ENCODE measurements at places on chromosomes 11 and 22.

DNA sequence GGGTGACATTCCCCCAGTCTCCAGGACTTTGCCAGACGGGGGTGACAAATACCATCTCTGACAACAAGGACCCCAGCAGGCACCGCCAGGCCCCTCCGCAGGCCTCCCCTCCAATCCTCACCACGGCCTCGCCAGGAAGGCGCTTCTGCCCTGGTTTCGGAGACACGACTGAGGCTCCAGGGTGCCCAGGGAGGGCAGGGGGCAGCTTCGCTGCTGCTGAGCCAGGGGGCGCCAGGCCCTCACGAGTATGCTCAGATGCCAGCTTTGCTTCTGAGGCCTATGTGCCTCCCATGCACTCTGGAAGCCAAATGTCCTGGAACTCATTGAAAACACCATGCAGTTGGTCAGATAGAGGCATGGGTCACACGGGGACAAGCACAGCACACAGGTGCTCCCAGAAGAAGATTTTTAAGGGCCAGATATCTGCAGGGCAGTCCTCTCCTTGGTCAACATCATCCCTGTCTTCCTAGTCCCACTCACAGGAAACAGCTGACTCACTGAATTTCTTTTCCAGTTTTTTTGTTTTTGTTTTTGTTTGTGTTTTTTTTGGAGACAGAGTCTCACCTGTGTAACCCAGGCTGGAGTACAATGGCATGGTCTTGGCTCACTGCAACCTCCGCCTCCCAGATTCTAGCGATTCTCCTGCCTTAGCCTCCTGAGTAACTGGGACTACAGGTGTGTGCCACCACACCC, 19.9 kb downstream of the BID start:
- DNase-seq: no peak

DNA sequence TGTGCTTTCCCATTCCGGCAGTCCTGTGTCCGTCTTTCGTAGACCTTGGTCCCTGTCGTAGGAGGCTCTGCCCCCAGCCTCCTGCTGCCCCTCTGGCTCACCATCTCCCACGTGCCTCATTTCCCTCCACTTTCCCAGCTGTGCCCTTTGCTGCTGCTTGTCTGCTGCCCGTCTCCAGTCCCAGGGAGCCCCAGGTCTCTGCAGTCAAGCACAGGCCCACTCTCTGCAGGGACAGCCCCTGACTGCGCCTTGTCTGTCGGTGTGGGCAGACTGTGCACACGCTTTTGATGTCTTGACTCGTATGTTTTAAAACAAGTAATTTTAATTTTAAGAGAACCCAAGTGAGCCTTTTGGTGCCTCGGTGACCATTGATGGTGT, 12.4 kb downstream of the DGCR8 start:
- DNase-seq: no peak

DNA sequence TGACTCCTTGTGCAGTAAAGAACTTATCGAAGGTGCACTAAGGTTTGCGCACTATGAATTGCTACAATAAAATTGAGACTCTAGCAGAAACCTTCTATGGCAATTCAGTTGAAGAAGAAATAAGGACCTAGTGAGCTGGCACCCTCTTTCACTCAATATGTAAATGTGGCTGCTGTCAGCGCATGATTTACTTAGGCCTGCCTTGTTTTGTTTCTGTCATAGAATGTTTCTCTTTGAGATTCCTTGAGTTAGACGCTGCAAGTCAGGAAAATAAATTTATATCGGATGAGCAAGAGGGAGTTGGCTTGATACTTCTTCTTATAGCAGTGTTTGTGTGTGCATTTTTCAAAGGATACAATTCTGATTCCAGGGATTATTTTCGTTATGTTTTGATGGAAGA, 322.1 kb downstream of the BLID start:
- no peak for DNase-seq

DNA sequence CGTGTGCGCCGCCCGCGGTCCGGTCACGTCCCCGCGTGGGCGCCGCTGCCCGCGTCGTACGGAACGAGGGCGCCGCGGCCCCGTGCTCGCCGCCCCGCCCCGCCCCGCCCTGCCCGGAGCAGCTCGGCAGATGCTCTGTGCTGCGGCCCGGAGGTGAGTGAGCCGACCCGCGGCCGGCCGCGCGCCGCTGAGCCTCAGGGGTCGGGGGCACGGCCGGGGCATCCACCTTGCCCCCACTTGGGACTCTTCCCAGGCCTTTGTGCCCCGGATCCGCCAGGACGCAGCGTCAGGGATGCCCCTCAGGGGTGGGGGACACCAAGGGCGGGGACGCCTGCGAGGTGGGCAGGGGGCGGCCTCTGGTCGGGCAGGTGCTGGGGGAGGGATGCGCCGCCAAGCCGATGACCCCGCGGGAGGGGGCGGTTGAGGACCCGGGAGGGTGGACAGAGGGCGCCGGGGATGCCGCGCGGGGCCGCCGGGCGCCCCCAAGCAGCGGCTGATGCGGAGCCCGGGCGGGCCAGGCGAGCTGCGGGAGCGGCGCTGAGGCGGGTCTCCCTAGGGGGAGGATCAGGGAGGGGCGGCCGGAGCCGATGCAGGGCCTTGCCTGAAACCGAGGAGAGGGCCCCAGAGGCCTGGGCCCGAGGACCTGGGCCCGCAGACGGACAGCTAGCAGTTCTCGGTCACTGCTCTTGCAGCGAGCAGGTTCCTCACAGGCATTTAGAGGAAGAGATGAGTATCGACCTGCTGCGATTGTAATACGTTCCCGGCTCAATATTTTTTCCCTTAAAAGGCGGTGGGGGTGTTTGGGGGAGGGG, at the start of gene GNAZ:
GNAZ (plus strand) TSS at position 102 of the 812 bp plus-strand sequence. CDS start 25,177 bp downstream, outside the sequence.
- no peak for DNase-seq

DNA sequence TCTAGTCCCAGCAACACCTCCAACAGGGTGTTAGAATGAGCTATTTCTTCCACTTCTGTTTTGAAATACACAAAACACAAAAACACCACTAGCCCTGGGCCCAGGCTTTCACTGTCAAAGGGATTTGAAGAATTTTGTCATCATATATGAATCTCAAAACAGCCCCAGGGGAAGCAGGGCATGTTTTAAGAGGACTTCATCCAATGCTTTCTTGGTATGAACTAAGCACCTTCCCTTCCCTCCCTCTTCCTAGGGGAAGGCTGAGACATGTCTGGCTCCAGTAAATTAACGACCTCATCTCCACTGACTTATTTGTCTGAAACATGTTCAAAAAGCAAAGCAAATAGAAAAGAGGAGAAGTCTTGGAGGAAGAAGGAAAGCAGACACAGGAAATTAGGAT, 75.7 kb upstream of the INCENP start:
- no peak for DNase-seq

GRCh38 chr11:111936040-111936540, 1.1 kb upstream of the DIXDC1 start:
- no peak for DNase-seq

GRCh38 chr11:66557733-66558326, 10.6 kb downstream of the CTSF start:
- no peak for DNase-seq

- no peak for DNase-seq
These were observed 578 bp upstream of the PARVG start for GRCh38 chr22:44179989-44180705.

DNA sequence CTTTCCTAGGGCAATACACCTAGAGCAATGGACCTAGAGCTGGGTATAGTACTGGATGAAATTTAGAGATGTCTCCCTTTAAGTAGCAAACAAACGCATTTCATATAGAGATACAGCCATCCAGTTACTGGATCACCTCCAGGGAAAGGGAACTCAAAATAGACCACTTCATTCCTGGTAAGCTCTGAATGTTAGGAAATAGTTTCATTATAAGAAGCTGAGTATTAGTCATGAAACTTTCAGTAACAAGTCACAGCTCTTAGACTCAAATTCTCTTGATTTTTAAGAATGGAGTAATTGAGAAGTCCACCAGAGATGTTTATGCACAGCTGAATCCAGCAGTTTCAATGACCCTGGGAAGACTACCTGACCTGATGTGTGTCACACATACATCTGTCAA, 221.9 kb downstream of the FAM76B start:
- DNase-seq: no peak
